Astrocyte (in vitro differentiated cells and primary cell): ENCODE measurements at places on chromosomes 2 and 18. TPM values are rescaled to one million over a fixed set of nuclear protein-coding genes. Genes with fewer than 3 reads are reported as not detected.

The SIX3 gene
- 0.48 and 1.7 TPM in 2 replicates for total RNA-seq

The CCDC148 gene
- 1.4 and 2.4 TPM in 2 replicates for total RNA-seq

The IL1B gene
- total RNA-seq: not detected in 2 replicates

The ST8SIA5 gene
- 0.24 and 0.36 TPM in 2 replicates for total RNA-seq

The VWA3B gene
- not detected in 2 replicates for total RNA-seq

The MROH2A gene
- not detected in 2 replicates for total RNA-seq

The CCDC138 gene
- total RNA-seq: 5.2 and 6.1 TPM in 2 replicates

The CD28 gene
- total RNA-seq: not detected in 2 replicates
